ENCODE measurements at places on chromosomes 3 and 15. TPM values are rescaled to one million over a fixed set of nuclear protein-coding genes. Genes with fewer than 3 reads are reported as not detected.

GRCh38 chr15:39153058-39153714 is 427.7 kb upstream of the THBS1 start:
- no peak for DNase-seq

SIDT1 gene
- 0.71 TPM for total RNA-seq

GRCh38 chr15:72521682-72522081 is 47.6 kb downstream of the ARIH1 start:
- DNase-seq, result no peak

GRCh38 chr3:126747768-126748167 is 43.7 kb downstream of the CHCHD6 start:
- no peak for DNase-seq

BSN gene
- total RNA-seq, result 0.27 TPM

Measured in left cardiac atrium (tissue), 4 donors.